Upper lobe of left lung (tissue), 6 donors: ENCODE measurements at places on chromosomes 1 and 21. TPM values are rescaled to one million over a fixed set of nuclear protein-coding genes. Genes with fewer than 3 reads are reported as not detected.

The OR2T33 gene
- total RNA-seq, result not detected

DNA sequence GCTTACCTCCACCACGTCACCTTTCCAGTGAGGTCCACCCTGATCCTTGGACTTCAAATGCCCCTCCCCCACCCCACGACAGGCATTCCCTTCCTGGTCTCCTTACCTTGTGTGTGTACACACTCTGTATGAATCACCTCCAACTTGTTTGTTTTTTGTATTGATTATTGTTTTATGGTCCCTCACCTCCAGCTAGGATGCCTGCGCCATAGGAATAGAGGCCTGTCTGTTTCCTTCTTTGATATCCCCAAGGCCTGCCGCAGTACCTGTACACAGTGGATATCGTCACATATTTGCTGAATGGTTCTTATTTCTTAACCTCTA is 219.6 kb upstream of the POU3F1 start:
- H3K36me3 ChIP-seq, result no peaks in the 10 kb centered on the region
- no peaks in the 10 kb centered on the region for H3K4me1 ChIP-seq
- no peak overlapping the region for H3K4me3 ChIP-seq
- no peaks in the 10 kb centered on the region for H3K27me3 ChIP-seq
- no peak for DNase-seq

- peaks cover 42% of the 10 kb centered on the region for H3K4me1 ChIP-seq
- H3K27ac ChIP-seq, result no peak overlapping the region
- no peak for DNase-seq
- no peak overlapping the region for H3K4me3 ChIP-seq
These were observed 1.5 kb downstream of the ZBTB40 start for GRCh38 chr1:22453181-22453580.

GRCh38 chr1:119472080-119472818 is 34.8 kb upstream of the HSD3B1 start:
- H3K4me3 ChIP-seq, result no peak overlapping the region
- no peaks in the 10 kb centered on the region for H3K36me3 ChIP-seq
- no peaks in the 10 kb centered on the region for H3K27me3 ChIP-seq
- no peaks in the 10 kb centered on the region for H3K4me1 ChIP-seq
- DNase-seq, result no peak
- H3K27ac ChIP-seq, result no peak overlapping the region

The TAS1R1 gene
- not detected for total RNA-seq

DNA sequence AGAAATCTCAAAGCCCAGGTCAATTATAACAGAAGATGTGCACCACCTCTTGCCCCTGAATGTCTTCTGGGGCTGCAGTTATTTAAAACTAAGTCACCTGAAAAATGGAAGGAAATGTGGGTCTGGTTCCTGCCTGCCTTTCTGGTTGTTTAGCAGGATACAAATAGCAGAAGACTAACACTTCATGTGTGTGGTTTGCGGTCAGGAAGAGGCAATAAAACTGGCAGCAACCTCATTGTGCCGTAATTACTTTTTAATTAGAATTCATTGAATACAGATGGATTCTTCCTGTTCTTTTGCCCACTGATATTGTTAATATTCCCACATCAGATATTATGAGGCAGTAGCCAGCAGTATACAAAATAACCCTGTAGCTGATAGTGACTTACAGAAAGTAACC is 345.7 kb downstream of the ZNF326 start:
- no peaks in the 10 kb centered on the region for H3K36me3 ChIP-seq
- no peak overlapping the region for H3K27ac ChIP-seq
- no peaks in the 10 kb centered on the region for H3K4me1 ChIP-seq
- no peak for DNase-seq

- H3K4me1 ChIP-seq, result no peaks in the 10 kb centered on the region
- no peak overlapping the region for H3K4me3 ChIP-seq
- H3K27ac ChIP-seq, result no peak overlapping the region
- no peak for DNase-seq
These were observed 91.6 kb downstream of the SCCPDH start for GRCh38 chr1:246815693-246816270.

GRCh38 chr1:12048372-12048771 is 14.7 kb upstream of the TNFRSF8 start:
- H3K36me3 ChIP-seq, result no peaks in the 10 kb centered on the region
- H3K4me1 ChIP-seq, result peaks cover 3% of the 10 kb centered on the region
- no peak overlapping the region for H3K27ac ChIP-seq
- no peak overlapping the region for H3K4me3 ChIP-seq
- DNase-seq, result no peak

- no peaks in the 10 kb centered on the region for H3K36me3 ChIP-seq
- peak within 1 kb of the TSS; percentile 98 for H3K4me3 ChIP-seq
- peaks cover 41% of the 10 kb centered on the region for H3K4me1 ChIP-seq
- no peak for DNase-seq
- peak within 1 kb of the TSS; percentile 99 for H3K27ac ChIP-seq
These were observed at the start of gene CAMTA1 for GRCh38 chr1:6785318-6785727. CAMTA1 (plus strand) TSS chr1:6785454; CDS start chr1:6785531, 77 bp downstream.

The ZSWIM5 gene
- 2.0 TPM for total RNA-seq

GRCh38 chr1:175208773-175209492 is 16.4 kb upstream of the KIAA0040 start:
- no peaks in the 10 kb centered on the region for H3K36me3 ChIP-seq
- H3K27ac ChIP-seq, result peak overlapping the region; percentile 63
- no peak for DNase-seq
- peaks cover 12% of the 10 kb centered on the region for H3K4me1 ChIP-seq

DNA sequence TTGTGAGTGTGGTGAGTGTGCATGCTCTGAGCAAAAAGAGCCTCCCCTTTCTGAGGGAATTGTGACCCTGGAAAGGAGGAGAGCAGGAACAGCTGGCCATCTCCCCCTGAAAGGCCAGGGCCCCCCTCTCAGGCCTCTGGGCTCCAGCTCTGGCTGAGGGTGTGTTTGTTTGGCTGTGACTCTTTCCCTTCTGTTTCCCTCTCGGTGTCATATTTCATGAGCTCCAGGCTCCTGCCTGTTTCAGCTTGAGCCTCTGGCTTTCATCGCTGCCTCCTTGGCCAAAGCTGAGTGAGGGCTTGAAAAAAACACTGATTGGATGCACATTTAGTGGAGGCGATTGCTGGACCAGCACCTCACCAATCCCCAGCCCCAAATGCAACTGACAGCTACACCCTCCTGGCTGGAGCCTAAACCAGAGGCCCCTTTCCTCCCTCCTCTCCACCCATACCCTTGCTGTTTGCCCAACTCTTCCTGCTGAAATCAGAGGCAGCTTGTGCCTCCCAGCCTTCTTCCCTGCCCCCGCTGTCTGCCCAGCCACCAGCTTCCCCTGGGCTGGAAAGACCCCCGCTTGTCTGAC is 64.1 kb downstream of the DDR2 start:
- no peaks in the 10 kb centered on the region for H3K27me3 ChIP-seq
- H3K4me3 ChIP-seq, result no peak overlapping the region
- H3K27ac ChIP-seq, result peak overlapping the region; percentile 62
- no peaks in the 10 kb centered on the region for H3K36me3 ChIP-seq

- H3K36me3 ChIP-seq, result no peaks in the 10 kb centered on the region
- no peaks in the 10 kb centered on the region for H3K27me3 ChIP-seq
- H3K27ac ChIP-seq, result no peak overlapping the region
- H3K4me3 ChIP-seq, result no peak overlapping the region
- H3K4me1 ChIP-seq, result peaks cover 15% of the 10 kb centered on the region
These were observed 25.8 kb upstream of the CAPZB start for GRCh38 chr1:19511116-19511515.

The KIF26B gene
- 2.1 TPM for total RNA-seq

The AURKAIP1 gene
- total RNA-seq, result 136 TPM

GRCh38 chr1:216459651-216460207 is 36.5 kb upstream of the USH2A start:
- no peaks in the 10 kb centered on the region for H3K36me3 ChIP-seq
- H3K4me1 ChIP-seq, result no peaks in the 10 kb centered on the region
- no peaks in the 10 kb centered on the region for H3K27me3 ChIP-seq
- DNase-seq, result no peak

DNA sequence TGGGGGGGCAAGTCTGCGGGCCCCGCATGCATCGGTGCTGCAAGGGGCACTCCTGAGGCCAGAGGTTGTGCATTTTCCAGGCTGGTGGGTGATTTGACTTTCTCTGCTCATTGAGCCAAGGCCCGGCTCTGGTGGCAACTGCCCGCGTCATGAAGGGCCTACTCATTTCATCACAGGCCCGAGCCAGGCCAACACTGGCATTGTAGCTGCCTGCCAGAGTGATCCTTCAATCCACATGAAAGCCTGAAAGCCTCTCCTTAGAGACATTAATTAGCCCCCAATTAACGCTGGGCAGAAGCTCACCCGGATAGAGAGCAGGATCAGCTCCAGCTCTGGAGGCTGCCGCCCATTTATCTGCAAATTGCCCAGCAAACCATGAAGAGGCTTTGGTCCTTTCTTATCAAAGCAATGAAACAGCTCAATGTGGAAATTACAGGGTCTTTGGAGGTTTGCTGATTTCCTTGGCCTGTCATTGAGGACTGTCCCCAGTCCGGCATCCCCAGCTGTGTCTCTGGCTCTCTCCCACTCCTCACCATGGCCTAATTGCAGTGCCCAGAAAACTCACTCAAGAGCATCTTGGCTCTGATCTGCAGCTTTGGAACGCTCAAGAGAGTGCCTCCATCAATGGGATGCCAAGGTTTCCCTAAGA is 50.4 kb upstream of the STUM start:
- H3K4me1 ChIP-seq, result no peaks in the 10 kb centered on the region
- H3K4me3 ChIP-seq, result no peak overlapping the region

The HCRTR1 gene
- total RNA-seq, result not detected

- no peak overlapping the region for H3K27ac ChIP-seq
- no peaks in the 10 kb centered on the region for H3K27me3 ChIP-seq
- no peak overlapping the region for H3K4me3 ChIP-seq
- H3K4me1 ChIP-seq, result no peaks in the 10 kb centered on the region
- DNase-seq, result no peak
These were observed 176.2 kb downstream of the PCP4 start for GRCh38 chr21:40043423-40043822.

GRCh38 chr1:15157524-15158399 is 4.2 kb downstream of the TMEM51 start:
- H3K4me3 ChIP-seq, result no peak overlapping the region
- peaks cover 54% of the 10 kb centered on the region for H3K4me1 ChIP-seq
- H3K36me3 ChIP-seq, result no peaks in the 10 kb centered on the region
- H3K27me3 ChIP-seq, result peaks cover 4% of the 10 kb centered on the region
- H3K27ac ChIP-seq, result no peak overlapping the region

GRCh38 chr1:237318748-237319147 is 276.8 kb downstream of the RYR2 start:
- no peak for DNase-seq
- H3K36me3 ChIP-seq, result no peaks in the 10 kb centered on the region
- no peak overlapping the region for H3K4me3 ChIP-seq
- no peaks in the 10 kb centered on the region for H3K27me3 ChIP-seq

DNA sequence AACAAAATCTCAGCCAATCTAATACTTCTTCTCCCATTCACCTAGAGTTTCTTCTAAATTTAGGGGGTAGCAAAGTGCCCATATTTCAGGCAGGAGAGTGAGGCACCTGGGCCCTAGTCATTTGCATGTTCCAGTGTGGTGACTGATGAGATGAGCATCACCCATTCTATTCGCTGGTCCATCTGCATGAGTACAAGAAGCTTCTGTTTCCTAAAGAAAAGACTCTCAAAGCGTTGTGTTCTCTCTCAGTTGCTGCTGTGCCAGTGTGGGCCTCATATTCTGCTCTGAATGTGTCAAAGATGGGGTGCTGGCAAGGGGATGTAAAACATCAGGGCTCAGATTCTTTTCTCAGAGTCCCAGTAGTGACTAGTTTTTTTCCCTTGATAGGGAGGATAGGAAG is 16.1 kb upstream of the DPYD start:
- H3K36me3 ChIP-seq, result no peaks in the 10 kb centered on the region
- no peaks in the 10 kb centered on the region for H3K27me3 ChIP-seq
- no peak for DNase-seq
- no peaks in the 10 kb centered on the region for H3K4me1 ChIP-seq

The PBX1 gene
- total RNA-seq, result 37.9 TPM

The KIAA1614 gene
- total RNA-seq, result 0.79 TPM

The RIPPLY3 gene
- total RNA-seq, result not detected

The COL11A1 gene
- total RNA-seq, result 0.39 TPM

- H3K4me1 ChIP-seq, result peaks cover under 1% of the 10 kb centered on the region
- H3K36me3 ChIP-seq, result no peaks in the 10 kb centered on the region
- H3K27ac ChIP-seq, result no peak overlapping the region
- no peak overlapping the region for H3K4me3 ChIP-seq
- H3K27me3 ChIP-seq, result no peaks in the 10 kb centered on the region
- no peak for DNase-seq
These were observed 17.2 kb downstream of the KIF26B start for GRCh38 chr1:245172026-245172425.

- no peak overlapping the region for H3K27ac ChIP-seq
- H3K4me3 ChIP-seq, result no peak overlapping the region
- H3K36me3 ChIP-seq, result peaks cover 18% of the 10 kb centered on the region
- no peak for DNase-seq
These were observed 13.8 kb downstream of the UBE4B start for GRCh38 chr1:10046356-10047085.

The DYNLT5 gene
- 33.9 TPM for total RNA-seq

- no peaks in the 10 kb centered on the region for H3K4me1 ChIP-seq
- DNase-seq, result no peak
- no peak overlapping the region for H3K4me3 ChIP-seq
- H3K36me3 ChIP-seq, result no peaks in the 10 kb centered on the region
These were observed 856.3 kb upstream of the B3GALT2 start for GRCh38 chr1:194042736-194043135.

DNA sequence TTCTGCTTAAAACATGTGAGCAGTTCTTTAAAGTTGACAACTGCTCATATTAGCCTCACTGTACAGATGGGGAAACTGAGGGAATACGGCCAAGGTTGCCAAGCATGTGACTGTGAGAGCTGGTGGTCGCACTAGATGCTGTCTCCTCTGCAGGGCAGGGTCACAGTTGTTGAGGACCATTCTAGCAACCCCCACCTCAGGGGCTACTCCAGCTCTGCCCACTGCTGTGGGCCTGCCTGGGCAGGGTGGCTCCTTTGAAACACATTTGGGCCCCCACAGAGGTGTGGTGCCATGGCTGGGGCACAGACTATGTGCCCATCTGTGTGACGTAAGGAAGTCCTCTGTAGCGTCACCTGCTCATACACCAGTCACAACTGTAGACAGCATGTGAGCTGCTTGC is 779 bp downstream of the THEM5 start:
- H3K27ac ChIP-seq, result no peak overlapping the region
- no peaks in the 10 kb centered on the region for H3K36me3 ChIP-seq
- no peak overlapping the region for H3K4me3 ChIP-seq
- peaks cover 18% of the 10 kb centered on the region for H3K4me1 ChIP-seq
- no peak for DNase-seq
- no peaks in the 10 kb centered on the region for H3K27me3 ChIP-seq

The IL6R gene
- total RNA-seq, result 110 TPM

DNA sequence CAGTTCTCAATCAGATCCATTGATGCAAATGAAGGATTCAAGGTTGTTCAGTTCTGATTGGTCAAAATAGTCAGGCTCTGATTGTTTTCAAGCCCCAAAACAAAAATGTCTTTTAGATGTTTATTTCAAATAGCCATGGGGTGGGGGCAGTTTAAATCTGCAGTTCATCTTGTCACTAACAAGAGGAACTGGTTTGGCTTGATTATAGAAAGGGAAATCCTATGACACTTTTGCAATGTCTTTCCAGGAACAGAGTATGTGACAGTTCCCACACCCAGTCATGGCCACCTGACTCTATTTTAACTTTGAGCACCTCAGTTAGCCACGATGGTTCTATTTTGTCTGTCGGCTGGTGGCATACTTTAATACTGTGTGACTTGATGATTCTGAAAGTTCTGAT is 1544.1 kb downstream of the PLA2G4A start:
- H3K4me3 ChIP-seq, result no peak overlapping the region
- H3K36me3 ChIP-seq, result no peaks in the 10 kb centered on the region
- no peaks in the 10 kb centered on the region for H3K27me3 ChIP-seq
- no peak for DNase-seq

- no peak overlapping the region for H3K4me3 ChIP-seq
- H3K4me1 ChIP-seq, result peaks cover 28% of the 10 kb centered on the region
- H3K36me3 ChIP-seq, result peaks cover 36% of the 10 kb centered on the region
- no peak for DNase-seq
These were observed 37.7 kb downstream of the PIK3C2B start for GRCh38 chr1:204456826-204457442.
